GDM1 (cell line): ENCODE measurements at places on chromosomes 4 and X.

DNA sequence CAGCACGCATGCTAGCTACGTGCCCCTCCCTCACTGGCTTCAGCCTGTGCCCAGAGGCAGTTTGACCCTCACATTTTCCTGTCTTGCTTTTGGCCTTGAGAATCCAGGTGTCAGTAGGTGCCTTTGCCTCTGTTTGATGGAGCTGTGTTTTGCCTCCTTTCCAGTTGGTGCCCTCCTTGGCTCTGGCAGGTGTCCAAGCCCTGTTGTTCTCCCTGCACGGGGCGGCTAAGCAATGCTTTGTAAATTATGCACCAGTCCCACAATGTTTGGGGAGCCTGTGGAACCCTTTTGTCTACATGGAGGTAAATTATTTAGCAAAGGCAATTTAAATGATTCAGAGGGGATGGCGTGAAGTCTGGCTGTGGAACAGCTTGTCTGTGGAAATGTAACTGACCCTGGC is 202.9 kb upstream of the BOD1L1 start:
- DNase-seq, result no peak

DNA sequence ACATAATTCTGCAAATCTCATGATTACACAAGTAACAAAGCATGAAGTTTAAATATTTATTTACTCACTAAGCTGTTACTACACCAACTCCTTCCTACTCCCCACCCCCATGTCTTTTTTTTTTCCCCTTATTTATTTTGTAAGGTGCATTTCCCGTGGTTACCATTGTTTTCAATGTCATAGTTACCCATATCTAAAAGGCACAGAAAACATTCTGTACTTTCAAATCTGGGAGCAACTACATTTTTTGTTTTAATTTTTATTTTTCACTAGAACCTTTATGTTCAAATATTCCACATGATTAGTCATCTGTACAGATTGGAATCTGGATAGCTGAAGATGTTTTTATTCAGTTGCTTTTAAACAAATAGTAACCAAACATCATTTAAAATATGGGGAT is 62.8 kb downstream of the PPP3CA start:
- DNase-seq, result no peak

GRCh38 chr4:72690771-72691170 is 121.8 kb upstream of the ADAMTS3 start:
- DNase-seq, result no peak

GRCh38 chr4:14871676-14872430 is 130.4 kb upstream of the CPEB2 start:
- DNase-seq, result peak; percentile 29

DNA sequence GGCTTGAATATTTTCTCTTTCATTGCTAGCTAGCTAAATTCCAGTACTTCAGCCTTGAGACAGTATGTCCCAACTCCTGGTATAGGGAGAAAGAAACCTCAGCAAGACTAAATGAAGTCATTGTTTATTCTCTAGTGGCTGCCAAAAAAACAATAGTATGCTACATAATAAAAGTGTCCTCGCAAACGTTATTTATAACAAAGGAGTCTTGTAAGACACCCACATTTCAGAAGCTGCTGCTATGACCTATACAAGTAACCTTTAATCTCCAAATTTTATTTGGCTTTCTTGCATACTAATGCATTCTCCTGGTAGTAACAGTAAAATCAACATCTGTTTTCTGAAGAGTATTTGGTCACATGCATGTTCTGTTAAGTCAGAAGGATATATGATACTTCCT is 28.8 kb downstream of the NEK1 start:
- no peak for DNase-seq

DNA sequence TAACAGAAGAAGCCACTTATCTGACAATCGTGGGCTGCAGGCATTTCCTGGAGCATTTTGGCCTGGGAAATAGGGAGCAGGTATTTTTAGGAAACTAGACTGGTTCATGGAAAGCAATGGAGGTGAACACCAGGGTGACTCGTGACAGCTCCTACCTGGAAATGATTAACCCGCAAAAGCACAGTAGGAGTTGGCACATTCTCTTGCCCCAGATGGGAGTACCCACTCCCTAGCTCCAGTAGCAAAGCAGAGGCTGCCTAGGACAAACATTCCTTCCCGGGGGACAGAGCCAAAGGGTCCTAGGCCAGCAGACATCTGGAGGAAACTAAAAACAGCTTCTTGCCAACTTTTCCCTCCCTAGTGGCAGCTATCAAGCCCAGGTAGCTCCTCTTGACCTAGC is 29.0 kb downstream of the RTL5 start:
- DNase-seq, result no peak

- no peak for DNase-seq
Measured at GRCh38 chrX:142978130-142978684, 47.5 kb upstream of the SPANXN4 start.

DNA sequence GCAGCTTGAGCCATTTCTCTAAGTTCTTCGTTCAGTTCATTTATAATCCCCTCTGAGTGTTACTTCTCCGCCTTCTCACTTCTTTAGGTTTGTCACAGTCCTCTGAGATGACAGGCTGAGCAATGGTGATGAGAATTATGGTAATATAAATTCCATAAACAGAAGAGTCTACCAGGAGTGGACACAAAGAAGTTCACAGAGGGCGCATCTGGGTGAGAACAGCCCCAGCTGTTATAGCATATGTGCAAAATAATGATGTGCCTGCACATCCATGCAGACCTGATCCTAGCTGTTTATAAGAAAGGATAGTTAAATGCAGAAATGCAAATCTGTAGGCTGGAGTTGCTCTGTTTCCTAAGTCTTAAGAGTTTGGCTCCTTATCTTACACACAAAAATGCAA is 377.5 kb downstream of the KCNIP4 start:
- no peak for DNase-seq

GRCh38 chr4:168882650-168883233 is 127.3 kb downstream of the CBR4 start:
- no peak for DNase-seq

GRCh38 chrX:101136235-101136634 is 38.2 kb downstream of the CENPI start:
- DNase-seq, result no peak

GRCh38 chr4:176675810-176676209 is 116.9 kb downstream of the VEGFC start:
- DNase-seq, result no peak

GRCh38 chrX:32530802-32531403 is 680.4 kb downstream of the DMD start:
- DNase-seq, result peak; percentile 17

- no peak for DNase-seq
Measured at GRCh38 chrX:11461201-11462001, 168.2 kb downstream of the AMELX start.

- no peak for DNase-seq
Measured at GRCh38 chr4:17092736-17093437, 194.4 kb upstream of the LDB2 start.

DNA sequence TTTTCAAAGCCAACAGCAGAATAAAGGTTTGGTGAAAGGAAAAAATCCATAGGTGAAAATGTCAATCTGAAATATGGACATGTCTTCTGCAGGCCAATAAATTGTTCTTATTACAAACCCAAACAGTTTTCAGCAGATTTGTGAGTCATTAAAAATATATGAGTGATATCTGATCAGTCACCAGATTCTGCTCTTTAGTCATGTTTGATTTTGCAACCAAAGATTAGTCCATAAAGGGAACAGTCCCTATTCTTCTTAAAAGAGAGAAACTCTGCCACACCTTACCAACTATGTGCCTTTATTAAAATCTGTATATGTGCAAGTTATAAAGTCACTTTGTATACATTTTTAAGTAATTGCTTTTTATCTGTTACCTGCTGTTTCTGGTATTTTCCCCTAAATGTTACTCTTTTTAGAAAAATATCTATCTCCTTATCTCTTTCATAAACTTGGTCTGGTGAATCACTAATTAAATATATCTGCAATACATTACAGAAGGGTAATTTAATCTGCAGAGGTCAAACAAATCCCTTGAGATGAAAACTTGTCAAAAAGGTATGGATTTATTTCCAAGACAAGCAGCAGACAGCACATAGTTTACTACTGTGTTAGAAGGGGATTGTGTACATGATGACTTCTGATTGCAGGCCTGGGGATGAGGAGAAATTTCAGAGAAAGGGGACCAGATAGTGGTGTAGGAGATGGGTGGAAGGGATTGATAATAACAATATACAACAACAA is 322.9 kb upstream of the NWD2 start:
- no peak for DNase-seq

DNA sequence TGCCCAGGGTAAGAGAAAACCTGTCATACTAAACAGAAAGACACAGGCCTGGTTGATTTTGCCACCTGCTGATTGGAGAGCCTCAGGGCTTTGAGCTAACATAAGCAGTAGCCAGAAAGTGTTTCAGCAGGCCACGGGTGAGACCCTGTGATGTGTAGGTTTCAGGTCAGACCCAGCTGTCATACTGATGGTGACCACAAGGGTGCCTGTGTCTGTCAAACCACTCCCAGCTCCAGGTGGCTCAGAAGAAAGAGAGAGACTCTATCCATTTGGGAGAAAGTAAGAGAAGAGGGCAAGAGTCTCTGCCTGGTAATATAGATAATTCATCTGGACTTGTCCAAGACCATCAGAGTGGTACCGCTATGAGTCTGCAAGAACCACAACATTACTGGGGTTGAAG is 72.8 kb upstream of the NLRP2B start:
- no peak for DNase-seq

- DNase-seq, result peak; percentile 50
Measured at GRCh38 chrX:153491351-153491914, 3.3 kb upstream of the BGN start.

DNA sequence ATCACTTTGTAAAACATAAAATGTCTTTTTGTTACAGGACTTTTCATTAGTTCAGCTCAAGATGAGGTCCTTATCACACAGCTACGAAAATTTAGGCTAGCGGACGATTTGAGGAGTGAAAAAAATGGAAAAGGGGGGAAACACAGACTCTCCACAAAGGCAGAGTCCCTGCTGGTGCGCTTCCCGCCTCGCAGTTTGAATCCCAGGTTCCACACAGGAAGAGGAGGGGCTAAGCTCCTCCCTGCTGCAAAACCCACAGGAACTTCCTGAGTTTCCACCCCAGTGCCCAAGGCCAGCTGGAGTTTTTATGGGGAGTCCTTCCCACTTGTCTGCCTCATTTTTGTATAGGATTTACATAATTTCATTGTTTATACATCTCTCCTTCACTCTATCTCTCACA is 11.2 kb downstream of the ADAM29 start:
- DNase-seq, result no peak

DNA sequence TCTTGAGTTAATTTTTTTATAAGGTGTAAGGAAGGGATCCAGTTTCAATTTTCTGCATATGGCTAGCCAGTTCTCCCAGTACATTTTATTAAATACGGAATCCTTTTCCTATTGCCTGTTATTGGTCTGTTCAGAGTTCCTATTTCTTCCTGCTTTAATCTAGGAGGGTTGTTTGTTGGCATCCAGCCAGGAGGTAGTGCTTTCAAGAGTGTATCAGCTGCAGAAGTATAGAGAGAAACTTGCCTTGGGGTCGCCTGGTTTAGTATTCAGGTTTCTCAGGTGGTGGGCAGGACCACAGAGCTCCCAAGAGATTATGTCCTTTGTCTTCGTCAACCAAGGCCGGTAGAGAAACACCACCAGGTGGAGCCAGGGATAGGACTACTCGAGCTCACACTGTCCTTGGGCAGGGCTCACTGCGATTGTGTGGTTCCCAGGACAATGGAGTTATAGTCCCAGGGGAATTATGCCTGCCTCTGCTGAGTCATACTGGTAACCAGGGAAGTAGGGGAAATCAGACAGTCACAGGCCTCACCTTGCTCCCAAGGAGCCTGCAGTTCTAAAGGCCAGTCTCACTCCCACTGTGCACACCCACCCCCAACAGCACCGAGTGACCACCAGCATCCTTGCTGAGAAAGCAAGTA is 168.1 kb downstream of the VSIG4 start:
- DNase-seq, result peak; percentile 24

GRCh38 chr4:8403976-8404375 is 36.5 kb downstream of the ACOX3 start:
- no peak for DNase-seq

- DNase-seq, result no peak
Measured at GRCh38 chr4:177222781-177223180, 86.9 kb upstream of the NEIL3 start.

DNA sequence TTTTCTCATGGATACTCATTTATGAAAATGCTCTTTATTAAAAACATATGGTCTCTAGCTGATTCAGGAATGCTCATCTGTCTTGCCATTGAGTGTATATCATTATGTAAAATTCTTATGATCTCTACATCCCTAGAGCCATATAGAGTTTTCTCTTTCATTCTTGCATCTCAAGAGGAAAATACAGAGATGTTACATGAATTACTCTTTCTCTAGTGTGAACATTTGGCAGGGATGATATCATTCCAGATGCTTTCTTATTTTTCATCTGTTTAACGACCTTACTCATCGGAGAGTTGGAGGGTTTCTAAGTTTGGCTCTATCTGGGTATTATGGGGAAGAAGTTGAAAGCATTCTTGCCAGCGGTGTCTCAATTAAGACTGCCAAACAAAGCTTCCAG is 202.9 kb upstream of the SLC7A11 start:
- DNase-seq, result no peak

- no peak for DNase-seq
Measured at GRCh38 chr4:20474119-20474518, 222.4 kb downstream of the SLIT2 start.
